ENCODE measurements at places on chromosomes 7 and 10.

DNA sequence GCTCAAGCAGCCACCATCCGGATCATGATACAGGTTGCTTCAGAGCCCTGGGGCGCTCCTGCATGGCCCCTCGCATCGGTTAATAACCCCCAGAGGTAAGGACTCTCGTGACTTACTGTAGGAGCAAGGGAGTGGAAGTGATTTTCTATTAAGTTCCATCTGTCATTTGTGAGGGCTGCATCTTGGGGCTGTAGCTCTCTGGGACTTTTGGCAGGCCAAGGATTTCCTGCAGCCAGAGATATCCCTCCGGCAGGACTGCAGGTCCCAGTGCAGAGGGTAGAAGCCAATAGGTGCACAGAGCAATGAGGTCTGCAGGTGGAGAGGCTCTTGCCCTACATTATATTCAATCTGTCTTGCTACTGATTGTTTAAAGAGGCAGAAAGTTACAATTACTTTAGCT, 356.8 kb upstream of the ADARB2 start:
- no peak for DNase-seq

DNA sequence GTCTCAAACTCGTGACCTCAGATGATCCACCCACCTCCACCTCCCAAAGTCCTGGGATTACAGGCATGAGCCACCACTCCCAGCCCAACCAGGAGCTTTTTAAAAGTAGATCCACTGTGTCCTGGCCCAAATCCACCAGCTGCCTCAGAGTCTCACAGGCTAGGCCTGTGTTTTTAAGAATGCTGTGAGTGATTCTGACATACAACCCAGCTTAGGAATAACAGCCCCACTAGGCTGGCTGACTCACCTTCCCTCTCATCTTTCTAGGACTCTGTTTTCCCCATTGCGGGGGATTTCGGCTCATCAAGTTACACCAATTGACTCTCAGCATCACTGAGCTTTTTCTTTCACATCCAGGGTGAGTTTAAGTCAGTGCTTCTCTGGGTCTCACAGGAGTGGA, 207.6 kb downstream of the SKIDA1 start:
- no peak for DNase-seq

DNA sequence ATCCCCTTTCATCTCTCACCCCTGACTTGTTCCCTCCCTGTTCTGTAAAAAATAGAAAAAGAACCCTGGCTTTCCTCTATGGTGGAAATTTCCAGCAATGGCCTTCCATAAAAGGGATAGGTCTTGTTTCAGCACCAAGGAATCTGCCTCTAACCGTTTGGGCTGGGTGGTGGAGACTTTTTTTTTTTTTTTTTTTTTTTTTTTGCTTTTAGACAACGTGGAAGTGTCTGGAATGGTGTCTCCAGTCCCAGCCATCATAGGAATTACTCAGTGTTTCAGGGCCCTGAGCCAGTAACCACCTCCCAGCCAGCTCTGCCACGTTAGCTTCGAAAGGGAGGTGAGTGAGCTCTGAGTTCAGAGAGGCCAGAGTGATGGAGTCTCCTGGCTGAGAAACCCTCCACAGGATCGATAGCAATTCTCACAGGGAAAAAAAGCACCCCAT, 97.3 kb upstream of the COL1A2 start:
- no peak for DNase-seq

- DNase-seq, result no peak
Measured at GRCh38 chr10:3765146-3765545, 19.9 kb downstream of the KLF6 start.

GRCh38 chr7:2969398-2970306, 74.0 kb downstream of the CARD11 start:
- no peak for DNase-seq

DNA sequence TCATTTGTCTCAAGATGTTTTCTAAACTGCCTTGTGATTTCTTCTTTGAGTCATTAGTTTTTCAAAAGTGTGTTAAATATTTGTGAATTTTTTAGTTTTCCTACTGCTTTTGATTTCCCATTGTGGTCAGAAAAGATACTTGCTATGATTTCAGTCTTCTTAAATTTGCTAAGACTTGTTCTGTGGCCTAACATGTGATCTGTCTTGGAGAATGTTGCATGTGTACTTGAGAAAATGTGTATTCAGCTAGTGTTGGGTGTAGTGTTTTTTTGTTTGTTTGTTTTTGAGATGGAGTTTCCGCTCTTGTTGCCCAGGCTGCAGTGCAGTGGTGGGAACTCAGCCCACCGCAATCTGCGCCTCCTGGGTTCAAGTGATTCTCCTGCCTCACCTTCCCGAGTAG, 28.6 kb downstream of the BMPR1A start:
- no peak for DNase-seq

DNA sequence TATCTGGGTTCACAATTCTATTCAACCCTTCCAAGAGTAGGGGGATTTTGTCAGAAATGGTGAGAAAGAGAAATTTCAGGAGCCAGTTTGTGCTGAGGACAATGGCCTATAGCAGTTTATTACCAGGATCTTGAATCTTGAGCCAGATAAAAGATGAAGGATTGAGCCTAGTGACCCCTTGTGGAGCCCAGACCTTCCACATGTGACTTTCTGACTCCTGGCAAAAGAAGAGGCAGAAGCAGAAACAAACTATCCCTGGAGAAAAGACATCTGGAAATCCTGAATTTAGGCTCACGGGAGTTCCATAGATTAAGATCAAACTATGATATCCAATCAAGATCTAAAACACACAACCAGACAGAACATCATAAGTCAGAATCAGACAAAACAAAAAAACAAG, 60.9 kb upstream of the CHRM2 start:
- DNase-seq, result no peak

GRCh38 chr10:12735843-12736462, 265.6 kb downstream of the CCDC3 start:
- no peak for DNase-seq

- no peak for DNase-seq
Measured at GRCh38 chr7:158802535-158803366, 26.6 kb downstream of the ESYT2 start.

DNA sequence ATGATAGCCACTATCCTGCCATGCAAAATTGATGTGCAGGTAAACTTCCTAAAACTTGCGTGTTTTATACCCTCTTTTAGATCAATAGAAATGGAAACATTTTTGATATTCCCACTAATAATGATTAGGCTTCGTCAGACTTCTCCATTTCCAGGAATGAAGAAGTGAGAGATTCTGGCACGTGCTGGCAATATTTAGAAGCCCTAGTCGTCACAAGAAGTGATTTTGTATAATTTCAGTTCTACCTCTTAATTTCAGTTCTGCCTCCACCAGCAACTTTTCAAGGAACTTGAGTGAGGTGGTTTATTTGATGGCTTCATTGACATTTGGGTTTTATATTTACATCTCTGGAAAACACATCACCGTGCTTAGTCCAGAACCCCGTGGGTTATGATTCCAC, 61.9 kb downstream of the MRC1 start:
- no peak for DNase-seq

DNA sequence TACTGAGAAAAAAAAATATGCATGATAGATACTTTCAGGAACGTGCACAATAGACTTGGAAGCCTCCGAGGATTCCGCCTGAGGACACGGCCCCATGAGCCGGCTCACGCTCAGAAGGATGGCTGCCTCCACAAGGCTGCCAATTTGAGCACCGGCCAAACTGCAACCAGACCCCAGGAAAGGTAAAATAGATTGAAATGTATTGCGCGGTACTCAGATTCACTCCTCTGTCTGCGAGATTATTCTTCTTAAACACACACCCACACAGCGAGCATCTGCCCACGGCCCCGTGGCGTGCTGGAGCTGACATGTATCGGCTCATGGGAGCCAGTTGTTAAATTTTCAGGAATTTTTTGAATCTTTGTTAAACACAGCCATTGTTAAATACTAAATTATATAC, 653.2 kb upstream of the MKI67 start:
- DNase-seq, result no peak

- peak; percentile 44 for DNase-seq
Measured at GRCh38 chr7:44307905-44308595, 17.3 kb downstream of the CAMK2B start.

- no peak for DNase-seq
Measured at GRCh38 chr10:96500519-96500918, 13.2 kb downstream of the TLL2 start.

DNA sequence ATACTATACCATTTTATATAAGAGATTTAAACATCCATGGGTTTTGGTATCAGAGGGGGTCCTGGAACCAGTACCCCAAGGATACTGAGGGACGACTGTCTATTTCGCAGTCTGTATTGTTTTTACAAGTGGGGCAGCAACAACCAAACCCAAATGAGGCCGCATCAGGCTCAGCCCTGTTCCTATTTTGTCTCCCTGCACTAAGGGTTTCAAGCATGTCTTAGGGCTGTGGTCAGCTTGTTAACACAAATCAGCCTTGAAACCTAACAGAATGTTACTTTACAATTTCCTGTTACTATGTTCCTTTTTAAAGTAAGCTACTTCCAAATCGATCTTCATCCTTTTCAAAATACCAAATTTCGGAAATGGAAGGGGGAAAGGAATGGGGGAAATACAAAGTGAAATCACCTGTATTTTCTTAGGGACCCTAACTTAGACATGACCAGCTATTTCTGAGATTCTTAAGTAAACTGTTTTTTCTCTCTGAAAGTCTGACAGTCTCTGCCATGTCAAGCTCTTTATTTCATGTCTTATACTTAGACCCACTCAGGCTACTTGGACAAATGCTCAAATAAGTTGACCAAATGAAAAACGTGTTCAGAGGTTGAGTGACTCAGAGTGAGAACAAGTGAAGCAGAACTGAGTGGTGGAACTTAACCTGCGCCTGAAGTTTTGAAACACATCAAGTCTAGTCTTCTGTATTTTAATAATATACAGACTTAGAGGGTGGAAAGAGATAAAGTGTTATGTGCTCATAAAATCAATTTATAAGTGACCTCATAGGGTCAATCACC, 75.8 kb downstream of the C1GALT1 start:
- no peak for DNase-seq

GRCh38 chr7:87231711-87232110, 12.2 kb upstream of the TMEM243 start:
- no peak for DNase-seq

DNA sequence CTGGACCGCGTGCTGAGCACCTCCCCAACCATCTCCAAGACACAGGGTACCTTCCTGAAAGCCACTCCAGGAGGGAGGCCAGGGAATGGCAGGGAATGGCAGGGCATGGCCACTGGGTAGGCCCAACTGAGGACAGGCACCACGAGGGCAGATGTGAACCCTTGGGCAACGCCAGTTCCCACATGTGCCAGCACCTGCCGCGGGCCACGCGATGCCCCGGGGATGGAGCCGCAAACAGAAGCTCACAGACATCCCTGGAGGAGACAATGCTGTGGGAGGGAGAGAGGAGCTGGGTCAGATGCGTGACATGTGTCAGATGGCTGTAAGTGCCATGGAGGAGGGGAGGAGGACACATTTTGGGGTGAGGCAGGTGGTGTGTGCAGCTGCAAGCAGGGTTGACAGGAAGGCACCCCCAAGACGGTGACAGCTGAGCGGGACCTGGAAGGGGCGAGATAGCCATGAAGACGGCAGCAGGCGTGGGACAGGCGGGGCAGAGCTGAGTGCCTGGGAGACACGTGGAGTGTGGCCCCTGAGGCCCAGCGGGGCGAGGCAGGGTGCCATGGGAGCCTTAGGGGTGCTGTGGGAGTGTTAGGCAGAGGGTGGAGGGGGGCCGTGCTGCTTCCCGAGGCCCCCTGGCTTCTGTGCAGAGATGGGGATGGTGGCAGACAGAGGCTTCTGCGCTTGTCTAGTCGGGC, 27.7 kb downstream of the IQCE start:
- DNase-seq, result no peak

- no peak for DNase-seq
Measured at GRCh38 chr7:40099837-40100236, 34.6 kb downstream of the MPLKIP start.

GRCh38 chr10:7846591-7846990, 28.3 kb downstream of the TAF3 start:
- no peak for DNase-seq

DNA sequence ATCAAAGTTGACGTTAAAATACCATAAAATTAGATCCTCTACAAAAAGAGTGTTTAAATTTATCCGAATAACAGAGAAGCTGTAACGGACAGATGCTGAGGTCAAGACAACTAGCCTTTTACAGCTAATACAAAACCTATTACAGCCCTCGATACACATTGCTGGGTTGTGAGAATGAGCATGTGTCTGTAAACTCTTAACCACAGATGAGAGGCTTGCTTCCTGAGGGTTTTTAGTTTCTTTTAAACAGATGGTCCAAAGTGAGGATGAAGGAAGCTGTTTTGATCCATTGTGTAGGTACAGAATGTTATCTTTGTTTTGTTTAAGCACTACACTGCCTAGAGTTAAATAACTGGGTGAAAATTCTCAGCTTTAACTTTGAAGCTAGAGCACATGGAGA, 578.2 kb downstream of the PARD3 start:
- no peak for DNase-seq

- no peak for DNase-seq
Measured at GRCh38 chr10:86951184-86951761, 6.1 kb downstream of the MMRN2 start.

DNA sequence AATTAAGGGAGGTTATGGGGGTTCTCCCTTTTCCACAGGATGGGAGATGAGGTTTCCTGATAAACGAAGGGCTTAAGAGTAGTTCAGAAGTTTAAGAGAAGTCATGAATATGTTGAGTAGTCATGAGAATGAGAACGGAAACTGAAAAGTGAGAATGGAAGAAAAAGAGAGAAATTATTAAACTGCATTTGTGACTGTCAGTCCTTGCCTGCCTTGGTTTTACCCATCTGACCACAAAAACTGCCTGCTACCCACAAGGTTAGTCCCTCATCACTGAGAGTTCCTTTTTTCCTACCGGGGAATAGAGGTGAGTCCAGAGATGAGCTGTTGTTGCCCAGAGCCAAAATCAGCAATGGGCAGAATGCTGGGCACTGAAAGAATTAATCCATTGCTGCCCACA, 174.1 kb upstream of the BET1 start:
- DNase-seq, result no peak

GRCh38 chr10:110223298-110223925, 16.0 kb downstream of the MXI1 start:
- no peak for DNase-seq

DNA sequence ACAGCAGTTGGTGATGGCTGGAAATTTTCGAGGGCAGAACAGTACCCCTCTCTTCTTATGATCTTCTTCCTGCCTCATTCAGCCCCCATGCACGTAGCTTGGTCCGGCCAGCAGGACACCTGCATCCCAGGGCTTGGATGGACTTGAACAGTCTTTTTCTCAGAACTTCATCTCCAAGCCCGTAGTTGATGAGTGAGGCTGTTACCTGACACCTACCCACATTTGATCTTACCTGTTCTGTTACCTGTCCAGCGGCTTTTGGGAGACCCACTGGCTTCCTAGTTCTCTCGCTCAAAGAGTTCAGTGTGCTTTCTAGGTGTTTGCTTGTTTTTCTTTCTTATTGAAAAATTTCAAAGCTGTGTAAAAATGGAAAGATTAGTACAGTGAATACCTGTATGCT, 212.2 kb downstream of the CUX1 start:
- no peak for DNase-seq

DNA sequence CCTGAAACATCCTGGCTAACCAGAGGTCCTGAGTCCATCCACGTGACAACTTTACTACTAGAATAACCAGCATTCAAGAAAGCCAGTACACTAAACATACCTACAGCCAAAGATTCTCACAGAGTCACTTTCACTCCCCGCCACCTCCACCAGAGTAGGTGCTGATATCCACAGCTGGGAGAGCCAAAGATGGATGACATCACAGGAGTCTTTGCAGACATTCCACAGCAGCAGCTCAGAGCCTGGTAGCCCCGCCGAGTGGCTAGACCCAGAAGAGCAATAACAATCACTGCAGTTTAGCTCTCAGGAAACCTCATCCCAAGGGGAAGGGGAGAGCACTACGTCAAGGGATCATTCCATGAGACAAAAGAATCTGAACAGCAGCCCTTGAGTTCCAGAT, 13.5 kb upstream of the ADAM22 start:
- no peak for DNase-seq

All from ecto neural progenitor cell (in vitro differentiated cells).